ENCODE measurements at places on chromosomes 5 and 9.

- no peak for DNase-seq
Observed at GRCh38 chr9:122403381-122404000, 32.7 kb downstream of the PTGS1 start.

DNA sequence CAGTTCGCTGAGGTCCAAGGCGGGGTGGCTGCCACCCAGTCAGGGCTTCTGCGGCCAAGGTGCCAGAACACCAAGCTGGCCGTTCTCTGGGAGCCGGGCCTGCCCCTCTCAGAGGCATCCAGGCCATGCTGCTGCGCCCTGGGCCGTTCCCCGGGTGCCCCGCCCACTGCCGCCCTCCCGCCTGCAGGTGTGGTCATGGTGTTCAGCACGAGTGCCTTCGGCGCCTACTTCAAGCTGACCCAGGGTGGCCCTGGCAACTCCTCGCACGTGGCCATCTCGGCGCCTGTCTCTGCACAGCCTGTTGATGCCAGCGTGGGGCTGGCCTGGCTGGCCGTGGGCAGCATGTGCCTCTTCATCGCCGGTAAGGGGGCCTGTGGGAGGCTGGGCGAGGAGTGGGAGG, 7.7 kb downstream of the SLC2A8 start:
- no peak for DNase-seq

DNA sequence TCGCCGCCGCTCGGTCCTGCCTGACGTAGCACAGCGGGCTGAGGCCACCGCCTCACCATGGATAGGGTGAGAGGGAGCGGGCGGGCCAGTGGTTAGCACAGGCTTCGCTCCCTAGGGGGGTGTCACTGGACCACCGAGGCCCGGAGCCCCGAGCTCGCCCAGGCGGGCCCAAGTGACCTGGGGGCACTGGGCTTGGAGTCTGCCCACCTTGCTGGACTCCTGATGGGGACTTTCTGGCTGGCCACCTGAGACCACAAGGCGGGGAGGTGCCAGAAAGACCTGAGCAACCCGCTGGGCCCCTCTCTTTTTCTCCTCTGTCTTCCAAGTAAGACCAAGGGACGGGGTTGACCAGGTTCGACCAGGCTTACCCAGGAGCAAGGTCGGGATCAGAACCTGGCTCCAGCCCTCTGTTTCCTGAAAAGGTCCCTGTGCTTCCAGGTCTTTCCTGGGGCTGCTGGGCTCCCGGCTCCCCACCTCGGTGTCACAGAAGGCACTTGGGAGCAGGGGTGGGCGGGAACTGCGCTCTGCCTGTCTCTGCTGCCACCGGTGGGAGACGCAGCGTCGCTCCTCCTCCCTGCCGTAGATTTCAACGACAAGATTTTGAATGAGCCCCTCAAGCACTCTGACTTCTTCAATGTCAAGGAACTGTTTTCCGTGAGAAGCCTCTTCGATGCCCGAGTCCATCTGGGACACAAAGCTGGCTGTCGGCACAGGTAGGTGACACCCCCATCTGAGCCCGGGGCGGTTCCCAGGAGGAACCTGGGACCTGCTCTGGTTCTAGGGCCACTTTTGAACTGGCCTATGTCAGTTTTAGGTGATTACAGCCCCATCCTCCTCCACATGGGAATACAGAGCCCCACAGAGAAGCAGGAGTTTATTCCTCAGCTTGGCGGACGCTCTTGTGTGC, 1.0 kb downstream of the MRPS2 start:
- no peak for DNase-seq

DNA sequence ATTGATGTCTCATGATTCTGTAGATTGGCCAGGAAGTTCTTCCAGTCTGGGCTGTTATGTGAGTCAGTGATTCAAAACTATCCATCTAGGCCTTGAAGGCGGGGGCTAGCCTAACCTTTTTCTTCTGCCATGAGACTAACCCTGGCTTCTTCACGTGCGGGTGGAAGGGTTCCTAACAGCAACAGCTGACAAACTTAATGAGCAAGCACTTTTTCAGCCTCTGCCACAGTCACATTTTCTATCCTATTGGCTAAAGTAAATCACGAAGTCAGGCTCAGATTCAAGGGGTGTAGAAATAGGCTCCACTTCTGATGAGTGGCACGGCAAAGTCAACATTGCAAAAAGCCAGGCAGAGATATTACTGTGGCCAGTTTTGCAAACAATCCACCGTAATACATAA, 68.4 kb downstream of the STK32A start:
- no peak for DNase-seq

- DNase-seq, result peak; percentile 45
Observed at GRCh38 chr5:159928122-159928909, 12.0 kb downstream of the ADRA1B start.

Measured in HS-27A (cell line).